ENCODE measurements at places on chromosomes 6 and 20.

GRCh38 chr6:37101991-37102298 is 68.0 kb upstream of the PIM1 start:
- no peak for DNase-seq

DNA sequence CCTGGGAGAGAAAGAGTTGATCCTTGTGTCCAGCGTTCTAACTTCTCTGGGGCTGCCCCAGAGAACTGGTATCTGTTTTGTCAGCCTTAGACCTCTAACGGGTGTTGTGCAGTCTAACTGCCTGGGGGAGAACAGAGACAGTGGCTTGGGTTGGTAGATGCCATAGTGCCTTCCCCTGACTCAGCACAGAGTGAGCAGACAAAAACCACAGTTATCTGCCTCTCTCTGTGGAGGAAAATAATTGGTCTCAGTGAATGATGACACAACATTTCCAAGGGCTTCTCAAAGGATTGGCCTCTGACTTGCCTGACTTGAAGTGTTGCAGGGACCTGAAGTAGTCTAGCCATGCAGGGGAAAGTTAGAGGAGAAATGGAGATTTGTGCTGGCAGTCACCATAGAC is 226.2 kb upstream of the MAN1A1 start:
- no peak for DNase-seq

- no peak for DNase-seq
These were observed 95.5 kb upstream of the PAX1 start for GRCh38 chr20:21609981-21610380.

- DNase-seq = no peak
These were observed 304.9 kb downstream of the CDH26 start for GRCh38 chr20:60262967-60263603.

GRCh38 chr20:33394718-33395117 is 6.6 kb downstream of the CDK5RAP1 start:
- DNase-seq = no peak

DNA sequence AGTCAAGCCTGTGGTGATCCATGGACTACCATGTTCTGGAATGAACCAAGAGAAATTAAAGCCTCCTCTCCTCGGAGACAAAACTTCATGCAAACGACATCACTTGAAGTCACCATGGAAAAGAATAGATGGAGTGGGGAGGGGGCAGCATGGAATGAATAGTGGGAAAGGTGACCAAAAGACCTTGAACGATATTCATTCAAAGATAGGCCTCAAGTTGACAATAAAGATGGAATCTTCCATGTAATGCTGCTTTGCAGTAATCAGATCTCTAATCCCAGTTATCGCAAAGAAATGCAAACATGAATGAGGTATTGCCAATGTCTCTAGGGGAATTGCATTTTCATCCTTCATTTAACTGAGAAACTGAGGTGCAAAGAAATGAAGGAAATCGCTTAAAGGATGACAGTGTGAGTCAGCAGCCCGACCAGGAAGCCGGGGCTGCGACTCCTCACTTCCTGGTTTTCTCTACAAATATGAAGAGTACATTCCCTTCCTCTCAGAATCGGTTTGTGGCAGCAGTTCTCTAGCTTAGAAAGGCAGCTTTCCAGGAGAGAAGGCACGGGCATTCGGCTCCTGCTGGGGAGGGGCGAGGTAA is 65.6 kb upstream of the RREB1 start:
- no peak for DNase-seq

- DNase-seq = no peak
These were observed 99.7 kb downstream of the EYA2 start for GRCh38 chr20:46994341-46994740.

GRCh38 chr6:33343953-33344611 is 26.5 kb upstream of the ZBTB22 start:
- DNase-seq = no peak

DNA sequence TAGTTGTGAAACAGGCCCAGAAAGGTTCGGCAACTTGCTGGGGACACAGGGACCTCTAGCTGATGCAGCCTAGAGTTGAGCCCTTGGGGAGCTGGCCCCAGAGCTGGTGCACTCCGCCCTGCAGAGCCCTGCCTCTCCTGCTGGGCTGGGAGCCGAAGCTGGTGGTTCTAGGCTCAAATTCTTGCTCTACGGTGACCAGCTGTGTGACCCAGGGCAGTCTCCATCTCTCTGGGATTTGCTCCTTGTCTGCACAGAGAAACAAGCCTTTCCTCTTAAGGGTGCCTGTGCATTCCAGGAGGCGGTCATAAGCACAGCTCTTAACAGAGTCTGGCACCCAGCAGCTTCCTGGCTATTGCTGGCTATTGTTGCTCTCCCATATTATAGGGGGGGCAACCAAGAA is 47.4 kb downstream of the RBM38 start:
- no peak for DNase-seq

DNA sequence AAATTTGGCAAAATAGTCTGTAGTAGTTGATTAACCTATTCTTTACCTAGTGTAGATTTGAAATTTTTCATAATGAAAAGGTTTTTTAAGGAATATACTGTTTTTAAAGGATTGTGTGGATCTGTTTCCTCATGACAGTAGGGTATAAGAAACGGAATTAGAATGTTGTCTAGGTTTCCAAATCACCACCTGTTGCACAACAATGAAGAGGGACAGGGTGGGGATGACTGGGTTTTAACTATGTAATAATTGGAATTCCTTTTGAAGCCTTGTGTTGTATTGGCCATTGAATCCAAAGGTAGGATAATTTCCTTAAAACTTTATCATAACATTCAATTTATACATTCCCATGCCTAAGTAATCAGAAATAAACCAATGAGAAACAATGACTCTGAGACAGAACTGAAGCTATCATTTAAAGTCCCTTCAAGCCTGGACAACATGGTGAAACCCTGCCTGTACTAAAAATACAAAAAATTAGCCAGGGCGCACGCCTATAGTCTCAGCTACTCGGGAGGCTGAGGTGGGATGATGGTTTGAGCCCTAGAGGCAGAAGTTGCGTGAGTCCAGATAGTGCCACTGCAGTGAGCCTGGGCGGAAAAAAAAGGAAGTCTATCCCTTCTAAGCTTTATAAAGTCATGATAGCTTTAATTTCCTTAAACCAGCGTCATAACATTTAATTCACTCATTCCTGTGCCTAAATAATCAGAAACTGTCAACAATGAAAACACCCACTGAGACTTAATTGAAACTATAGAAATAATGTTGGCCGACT is 18.3 kb upstream of the SLC17A5 start:
- no peak for DNase-seq

DNA sequence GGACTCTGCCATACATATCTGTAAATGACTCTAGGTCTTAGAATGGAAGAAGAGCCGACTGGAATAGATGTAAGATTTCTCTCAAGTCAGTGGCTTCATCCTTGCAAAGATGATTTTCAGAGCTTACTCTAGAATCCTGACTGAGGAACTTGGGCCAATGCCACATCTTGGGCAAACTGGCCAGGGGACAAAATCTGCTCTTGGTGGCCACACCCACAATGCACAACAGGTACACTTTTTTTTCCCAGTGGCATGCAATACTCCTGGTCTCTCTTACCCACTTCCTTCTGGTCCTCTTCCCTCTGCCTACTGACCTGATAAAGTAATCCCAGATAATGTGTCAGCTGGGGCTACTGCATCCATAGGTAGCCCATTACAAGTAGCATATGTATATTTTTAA is 13.4 kb downstream of the CLIC5 start:
- no peak for DNase-seq

DNA sequence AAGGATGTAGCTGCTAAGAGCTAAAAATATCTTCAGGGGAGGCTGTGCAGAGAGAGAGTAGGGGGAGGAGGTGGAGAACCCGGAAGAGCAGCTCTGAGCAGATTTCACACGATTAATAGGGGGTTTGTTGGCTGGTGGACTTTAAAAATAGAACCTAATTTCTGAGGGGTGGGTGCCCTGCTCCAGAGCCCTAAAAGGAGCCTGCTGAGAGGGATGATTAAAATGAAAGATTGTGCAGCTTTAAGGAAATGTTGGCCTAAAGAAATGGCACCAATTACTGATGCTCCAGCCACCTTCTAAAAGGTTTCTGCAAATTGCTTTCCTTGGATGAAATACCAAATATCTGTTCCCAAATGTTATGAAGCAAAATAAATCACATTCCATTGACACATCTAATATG is 202.8 kb upstream of the BTBD3 start:
- DNase-seq = no peak

DNA sequence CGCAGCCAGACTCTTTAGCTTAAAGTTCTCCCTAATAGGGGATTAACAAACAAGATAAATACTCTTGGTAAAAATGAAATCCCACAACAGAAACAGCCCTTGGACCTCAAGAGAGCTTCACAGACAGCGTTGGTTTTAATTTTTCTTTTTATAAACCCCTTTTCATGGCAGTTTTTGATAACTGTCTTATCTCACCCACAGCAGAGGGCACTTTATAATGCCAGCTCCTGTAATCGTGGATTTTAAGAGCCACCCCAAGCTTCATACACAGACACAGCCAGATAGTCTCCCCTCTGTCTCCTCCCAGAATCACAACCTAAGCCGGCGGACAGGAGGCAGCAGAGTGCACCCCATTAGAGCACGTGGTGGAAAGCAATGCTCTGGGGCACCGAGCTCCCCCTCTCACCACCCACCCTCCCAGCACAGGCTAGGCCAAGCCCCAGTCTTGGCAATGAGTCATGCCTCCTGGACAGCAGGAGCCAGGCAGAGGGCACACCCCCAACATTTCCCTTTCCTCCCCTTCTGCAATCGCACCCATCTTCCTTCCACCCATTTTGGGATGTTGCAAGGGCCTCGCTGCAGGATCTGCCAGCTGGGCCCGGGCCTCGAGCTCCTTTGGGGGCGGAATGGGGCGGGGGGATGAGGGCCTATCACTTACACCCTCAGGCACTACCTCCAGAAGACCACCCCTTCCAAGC is 2.4 kb downstream of the JAG1 start:
- DNase-seq = no peak

GRCh38 chr6:138600726-138601125 is 101.4 kb upstream of the NHSL1 start:
- DNase-seq = no peak

- no peak for DNase-seq
These were observed 35.3 kb upstream of the PTGIS start for GRCh38 chr20:49603209-49603627.

GRCh38 chr6:83125425-83125824 is 58.0 kb downstream of the DOP1A start:
- no peak for DNase-seq

- peak; percentile 5 for DNase-seq
These were observed 18.8 kb downstream of the DNMT3B start for GRCh38 chr20:32780749-32781655.

GRCh38 chr6:170018936-170019817 is 267.8 kb downstream of the ERMARD start:
- DNase-seq = no peak

GRCh38 chr6:167450626-167451025 is 125.7 kb downstream of the TTLL2 start:
- DNase-seq = peak; percentile 16

- DNase-seq = no peak
These were observed 221.9 kb downstream of the CBLN4 start for GRCh38 chr20:55783381-55783780.

GRCh38 chr6:131014080-131014776 is 48.8 kb downstream of the EPB41L2 start:
- no peak for DNase-seq

- DNase-seq = peak; percentile 10
These were observed 48.1 kb downstream of the KCNS1 start for GRCh38 chr20:45052698-45053429.

GRCh38 chr20:59813948-59814839 is 119.2 kb downstream of the SYCP2 start:
- no peak for DNase-seq
